ENCODE measurements at places on chromosomes 6 and 20.

DNA sequence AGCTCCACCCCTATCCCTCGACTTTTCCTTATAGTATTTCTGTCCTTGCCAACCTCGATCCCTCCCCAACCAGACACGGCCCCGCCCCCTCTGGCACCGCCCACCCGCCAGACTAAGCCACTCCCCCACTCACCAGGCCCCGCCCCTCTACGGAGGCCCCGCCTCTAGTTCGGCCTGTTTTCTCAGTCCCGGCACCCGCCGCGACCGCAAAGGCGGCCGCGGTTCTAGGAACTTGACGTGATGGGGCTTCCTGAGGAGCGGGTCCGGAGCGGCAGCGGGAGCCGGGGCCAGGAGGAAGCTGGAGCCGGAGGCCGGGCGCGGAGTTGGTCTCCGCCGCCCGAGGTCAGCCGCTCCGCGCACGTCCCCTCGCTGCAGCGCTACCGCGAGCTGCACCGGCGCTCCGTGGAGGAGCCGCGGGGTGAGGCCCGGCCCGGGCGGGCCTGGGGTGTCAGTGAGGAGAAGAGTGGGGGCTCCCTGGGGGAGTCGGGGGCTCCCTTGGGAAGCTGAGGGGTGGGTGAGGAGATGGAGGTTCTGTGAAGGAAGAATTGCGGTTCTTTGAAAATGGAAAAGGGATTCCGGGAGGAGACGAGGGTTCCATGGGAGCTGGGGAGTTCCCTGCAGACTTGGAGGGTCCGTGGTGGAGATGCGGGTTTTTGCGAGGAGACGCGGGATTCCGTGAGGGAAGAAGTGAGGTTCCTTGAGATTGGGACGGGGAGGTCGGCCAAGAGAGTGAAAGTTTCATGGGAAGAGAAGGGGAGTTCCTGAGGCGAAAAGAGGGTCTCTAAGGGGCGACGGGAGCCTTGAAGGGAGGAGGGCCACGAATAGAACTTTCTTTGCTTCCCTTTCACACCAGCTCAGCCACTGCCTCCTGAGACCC is at the start of gene ACSS2:
Gene ACSS2 (plus strand): TSS at position 207 of the 877 bp plus-strand sequence. CDS start 34 bp downstream, at position 241.
- DNase-seq, result peak; percentile 98

DNA sequence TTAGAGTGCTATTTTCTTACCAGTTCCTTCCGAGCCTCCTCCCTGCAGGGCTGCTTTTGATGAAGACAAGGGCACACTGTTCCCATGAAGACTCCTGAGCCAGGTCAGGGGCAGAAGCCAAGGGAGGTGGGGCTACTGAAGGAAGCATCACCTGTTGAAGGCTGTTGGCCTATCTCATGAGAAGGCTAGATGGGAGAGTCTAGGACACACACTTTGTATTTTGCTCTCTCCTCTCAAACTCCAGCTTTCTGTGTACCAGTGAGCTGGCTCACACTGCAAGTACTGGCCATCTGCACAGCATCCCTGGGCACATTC is 683.2 kb upstream of the ID4 start:
- DNase-seq, result no peak

DNA sequence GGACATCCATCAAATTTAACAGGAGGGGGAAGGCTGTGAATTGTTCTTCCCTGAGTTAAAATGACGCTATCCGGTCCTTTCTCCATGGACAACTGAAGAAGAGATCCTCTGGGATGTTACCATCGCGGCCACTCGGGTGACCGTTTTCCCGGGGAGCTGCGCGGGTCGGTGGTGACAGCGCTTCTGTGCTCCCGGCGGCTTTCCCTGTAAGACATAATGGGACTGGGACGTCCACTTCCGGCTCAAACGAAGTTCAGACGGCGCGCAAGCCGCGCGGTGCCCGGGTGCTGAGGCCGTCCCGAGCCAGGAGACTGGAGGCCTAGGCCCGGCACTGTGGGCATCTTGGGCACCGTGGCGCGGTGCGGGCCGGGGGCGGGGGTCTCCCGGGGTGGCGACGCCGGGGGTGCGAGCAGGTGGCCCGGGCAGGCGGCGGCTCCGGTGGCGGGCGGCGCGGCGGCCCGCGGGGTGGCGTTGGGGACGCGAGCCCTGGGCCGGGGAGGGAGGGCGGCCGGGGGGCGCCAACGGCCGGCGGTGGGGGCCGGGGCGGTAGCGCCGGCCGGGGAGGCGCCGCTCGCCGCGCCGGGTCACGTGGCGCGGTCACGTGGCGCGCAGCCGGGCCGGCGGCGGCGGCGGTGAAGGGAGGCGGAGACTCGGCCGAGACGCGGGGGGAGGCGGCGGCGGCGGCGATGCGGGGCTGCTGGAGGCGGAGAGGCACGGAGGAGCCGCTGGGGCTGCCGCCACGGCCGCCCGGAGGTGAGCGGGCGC is 63.6 kb downstream of the GTF2H5 start:
- peak; percentile 67 for DNase-seq

DNA sequence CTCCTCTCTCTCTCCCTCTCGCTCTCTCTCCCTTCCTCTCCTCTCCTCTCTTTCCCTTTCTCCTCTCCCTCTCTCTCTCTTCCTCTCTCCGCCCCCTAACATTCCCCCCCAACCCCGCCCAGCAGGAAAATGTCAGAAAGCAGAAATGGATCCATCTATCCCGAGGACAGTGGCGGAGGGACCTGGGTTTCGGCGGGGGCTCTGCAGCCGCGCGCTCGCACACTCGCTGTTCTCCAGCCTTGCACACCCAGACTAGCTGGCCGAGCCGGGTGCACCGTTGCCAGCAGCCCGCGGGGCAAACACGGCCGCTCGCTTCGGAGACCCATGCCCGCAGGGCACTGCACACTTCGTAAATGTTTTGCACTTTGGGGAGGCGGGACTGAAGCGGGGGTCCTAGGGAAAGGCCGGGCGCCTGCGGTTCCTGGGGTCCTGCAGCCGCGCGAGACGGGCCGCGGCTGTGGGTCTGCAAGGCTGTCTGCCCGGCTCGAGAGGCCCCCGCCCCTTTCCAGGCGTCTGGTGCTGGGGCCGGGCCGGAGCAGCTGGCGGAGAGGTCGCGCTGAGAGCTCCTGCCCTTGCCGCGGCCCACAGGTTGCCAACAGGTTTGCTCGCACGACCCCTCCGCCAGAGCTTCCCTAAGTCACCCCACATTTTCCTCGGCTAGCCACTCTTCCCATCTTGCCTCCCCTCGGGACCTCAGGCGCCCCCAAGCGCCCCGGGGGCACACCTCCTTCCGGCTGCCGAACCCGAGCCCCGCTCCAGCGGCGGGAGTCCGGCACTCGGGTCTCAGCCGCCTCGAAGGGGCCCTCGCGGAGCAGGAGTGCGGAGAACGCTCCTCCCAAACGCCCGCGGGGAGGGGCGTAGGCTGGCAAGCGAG is 818 bp upstream of the MDGA1 start:
- peak; percentile 43 for DNase-seq

DNA sequence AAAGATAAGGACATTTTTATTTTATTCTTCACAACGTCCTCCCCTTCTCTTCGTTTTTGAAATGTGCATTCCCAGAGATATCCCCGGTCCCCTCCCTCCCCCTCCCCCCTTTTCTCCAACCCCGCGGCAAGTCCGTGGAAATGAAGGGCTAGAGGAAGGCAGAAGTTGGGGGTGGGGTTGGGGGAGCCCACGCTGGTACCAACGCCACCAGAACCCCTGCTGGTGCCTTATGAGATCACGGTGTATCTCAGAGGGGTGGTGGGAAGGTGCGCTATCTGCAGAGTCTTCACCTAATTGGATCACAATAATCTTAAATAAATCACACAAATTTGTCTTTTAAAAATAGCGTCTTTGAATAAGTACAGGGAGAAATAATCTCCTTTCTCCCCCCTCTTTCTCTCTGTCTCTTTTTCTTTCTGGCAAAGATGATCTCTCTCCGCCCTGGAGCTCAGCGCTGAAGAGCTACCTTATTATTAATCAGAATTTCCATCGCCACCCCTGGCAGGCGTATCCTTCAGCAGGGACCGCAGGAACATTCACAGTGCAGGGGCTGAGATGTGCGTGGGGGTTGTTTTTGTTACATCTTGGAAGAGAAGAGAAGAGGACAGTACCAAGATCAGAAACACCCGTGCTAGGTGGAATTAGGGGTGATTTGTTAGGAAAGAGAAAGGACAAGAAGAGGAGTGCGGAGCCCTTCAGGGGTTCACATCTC is 915 bp downstream of the CLVS2 start:
- DNase-seq, result no peak

GRCh38 chr20:25173886-25174308 is 21.6 kb upstream of the ENTPD6 start:
- no peak for DNase-seq

GRCh38 chr6:9404351-9405146 is 969.2 kb upstream of the SLC35B3 start:
- no peak for DNase-seq

DNA sequence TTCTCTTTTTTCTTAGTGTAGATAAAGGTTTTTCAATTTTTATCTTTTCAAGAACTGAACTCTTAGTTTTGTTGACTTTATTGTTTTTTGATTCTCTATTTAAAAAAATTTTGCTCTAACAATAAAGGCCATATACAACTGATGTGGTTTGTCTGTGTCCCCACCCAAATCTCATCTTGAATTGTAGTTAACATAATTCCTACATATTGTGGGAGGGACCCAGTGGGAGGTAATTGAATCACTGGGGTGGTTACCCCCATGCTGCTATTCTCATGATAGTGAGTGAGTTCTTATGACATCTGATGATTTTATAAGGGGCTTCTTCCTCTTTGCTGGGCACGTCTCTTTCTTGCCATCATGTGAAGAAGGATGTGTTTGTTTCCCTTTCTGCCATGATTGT is 199.8 kb downstream of the DHX35 start:
- no peak for DNase-seq

GRCh38 chr6:37239950-37240713 is 17.4 kb upstream of the TBC1D22B start:
- peak; percentile 88 for DNase-seq

DNA sequence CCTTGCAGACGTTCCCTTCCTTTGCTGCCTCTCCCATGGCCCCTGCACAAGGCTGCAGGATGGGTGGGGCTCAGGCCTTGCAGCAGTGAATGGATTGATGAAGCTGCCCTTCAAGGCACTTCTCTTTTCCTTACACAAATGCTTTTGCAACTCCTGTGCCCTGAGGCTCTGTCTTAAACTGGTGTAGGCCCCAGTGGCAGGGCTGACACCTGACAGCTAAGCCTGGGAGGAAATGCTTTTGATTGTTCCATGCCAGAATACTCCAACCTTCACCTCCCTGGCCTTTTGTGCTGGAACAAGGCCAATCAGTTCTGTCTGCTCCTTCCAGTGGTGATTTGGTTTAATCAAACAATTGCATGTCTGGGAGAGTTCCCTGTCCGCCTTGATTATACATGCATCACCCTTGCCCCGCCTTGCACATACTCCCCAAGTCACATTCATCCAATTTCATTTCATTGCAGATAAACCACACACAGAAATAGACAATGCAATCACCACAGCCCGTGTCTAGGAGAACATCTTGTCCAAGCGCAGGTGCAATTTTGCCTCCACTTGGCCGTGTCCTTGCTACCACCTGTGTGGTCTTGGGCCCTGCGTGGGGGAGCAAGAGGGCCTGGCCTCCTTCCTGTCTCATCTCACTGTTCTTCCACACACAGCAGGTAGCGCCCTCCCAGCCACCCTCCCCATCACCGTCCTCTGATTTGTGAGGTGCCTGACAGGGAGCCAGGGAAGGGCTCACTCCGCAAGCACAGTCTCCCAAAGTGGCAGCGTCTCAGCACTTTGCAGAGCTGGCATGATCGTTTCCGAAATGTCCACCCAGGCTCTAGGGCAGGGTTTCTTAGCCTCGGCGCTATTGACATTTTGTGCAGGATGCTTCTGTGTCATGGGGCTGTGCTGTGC is 120.4 kb downstream of the CDH26 start:
- no peak for DNase-seq

DNA sequence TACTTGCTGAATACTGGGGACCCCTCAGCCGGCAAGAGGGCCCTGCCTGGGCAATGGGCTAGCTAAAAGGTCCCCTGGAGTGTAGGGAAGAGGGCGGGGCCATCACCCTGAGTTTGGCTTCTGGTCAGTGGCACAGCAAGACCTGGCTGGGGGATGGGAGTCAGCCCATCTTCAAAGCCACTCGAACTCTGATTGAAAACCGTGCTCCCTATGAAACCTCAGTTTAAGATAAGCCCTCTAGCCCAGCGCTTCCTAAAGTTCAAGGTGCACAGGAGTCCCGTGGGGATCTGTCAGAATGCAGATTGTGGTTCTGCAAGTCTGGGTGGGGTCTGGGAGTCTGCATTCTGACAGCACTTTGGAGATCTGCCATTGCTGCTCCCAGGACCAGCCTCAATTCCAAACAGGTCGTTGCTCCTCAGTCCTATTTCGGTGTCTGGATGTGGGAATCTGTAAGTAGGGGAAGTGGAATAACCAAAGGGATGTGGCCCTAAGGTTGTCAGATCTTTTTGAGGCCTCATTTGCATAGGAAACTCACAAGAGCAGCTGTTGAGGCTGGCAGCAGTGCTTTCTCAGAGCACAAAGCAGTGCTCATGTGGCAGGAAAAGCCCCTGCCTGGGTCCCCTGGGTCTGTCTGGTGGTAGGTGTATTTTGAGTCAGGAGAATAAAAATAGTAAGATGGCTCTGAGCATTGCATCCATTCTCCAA is 85.3 kb upstream of the SCP2D1 start:
- DNase-seq, result no peak

- no peak for DNase-seq
Measured at GRCh38 chr6:84553527-84553926, 210.9 kb downstream of the TBX18 start.

GRCh38 chr6:142891454-142891853 is 53.5 kb downstream of the HIVEP2 start:
- no peak for DNase-seq

DNA sequence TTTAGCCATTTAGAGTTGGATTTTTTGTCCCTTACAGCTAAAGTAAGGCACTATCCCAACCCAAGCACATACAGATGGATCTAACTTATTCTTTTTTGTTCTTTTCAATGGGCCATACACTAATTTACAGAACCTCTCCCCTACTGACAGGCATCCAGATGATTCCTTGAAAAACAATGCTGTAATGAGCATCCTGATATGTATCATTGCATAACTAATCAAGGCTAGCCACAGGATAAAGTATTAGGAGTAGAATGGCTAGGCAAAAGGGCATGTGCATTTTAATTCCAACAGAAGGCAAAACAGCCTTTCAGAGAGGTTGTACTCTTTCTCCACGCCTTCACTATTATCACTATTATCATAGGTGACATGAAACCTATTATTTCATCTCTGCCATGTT is 54.1 kb downstream of the ELOVL5 start:
- no peak for DNase-seq

DNA sequence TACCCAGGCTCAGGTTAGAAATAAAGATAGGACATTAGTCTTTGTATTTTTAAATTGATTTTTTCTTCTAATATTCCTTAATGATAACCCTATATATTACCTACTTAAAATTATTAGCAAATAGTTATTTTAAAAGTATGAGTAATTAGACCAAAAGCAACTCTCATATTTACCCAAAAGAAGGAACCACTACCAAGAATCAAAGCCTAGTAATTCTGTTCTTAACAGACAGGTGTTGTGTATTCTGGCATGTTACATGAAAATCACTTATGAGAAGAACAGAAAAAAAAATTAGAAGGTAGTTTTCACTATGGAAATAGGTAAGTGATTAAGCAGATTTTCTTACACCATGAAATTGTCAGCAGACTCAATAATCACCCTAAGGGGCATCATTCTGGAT is 105.1 kb downstream of the ATG5 start:
- no peak for DNase-seq

GRCh38 chr6:42307141-42307470 is 89.4 kb upstream of the MRPS10 start:
- no peak for DNase-seq

- no peak for DNase-seq
Measured at GRCh38 chr20:2838170-2838797, 2.2 kb downstream of the PCED1A start.
